ENCODE measurements at places on chromosomes 1 and 21. TPM values are rescaled to one million over a fixed set of nuclear protein-coding genes. Genes with fewer than 3 reads are reported as not detected.

The BEST4 gene
- not detected for total RNA-seq

The OR2M3 gene
- not detected for total RNA-seq

The TRIM58 gene
- total RNA-seq: under 0.01 TPM

The ZNF695 gene
- 2.0 TPM for total RNA-seq

The FMO2 gene
- 0.47 TPM for total RNA-seq

The POU2F1 gene
- 3.7 TPM for total RNA-seq

The FMN2 gene
- total RNA-seq: not detected

The RORC gene
- total RNA-seq: not detected

The KCNQ4 gene
- not detected for total RNA-seq

The MTMR11 gene
- total RNA-seq: 5.3 TPM

The KIF26B gene
- total RNA-seq: 0.09 TPM

The VHLL gene
- 0.09 TPM for total RNA-seq

The MAP3K7CL gene
- 2.9 TPM for total RNA-seq

The SPRR2G gene
- not detected for total RNA-seq

The RPAP2 gene
- total RNA-seq: 9.3 TPM

The DNAH14 gene
- 2.2 TPM for total RNA-seq

The SFN gene
- not detected for total RNA-seq

The TTLL10 gene
- total RNA-seq: not detected

The OR2T2 gene
- not detected for total RNA-seq

The S100A14 gene
- total RNA-seq: not detected
